ENCODE measurements at places on chromosomes 5 and 9.

GRCh38 chr9:32234451-32234850 lies 150.0 kb upstream of the ACO1 start:
- no peak for DNase-seq

DNA sequence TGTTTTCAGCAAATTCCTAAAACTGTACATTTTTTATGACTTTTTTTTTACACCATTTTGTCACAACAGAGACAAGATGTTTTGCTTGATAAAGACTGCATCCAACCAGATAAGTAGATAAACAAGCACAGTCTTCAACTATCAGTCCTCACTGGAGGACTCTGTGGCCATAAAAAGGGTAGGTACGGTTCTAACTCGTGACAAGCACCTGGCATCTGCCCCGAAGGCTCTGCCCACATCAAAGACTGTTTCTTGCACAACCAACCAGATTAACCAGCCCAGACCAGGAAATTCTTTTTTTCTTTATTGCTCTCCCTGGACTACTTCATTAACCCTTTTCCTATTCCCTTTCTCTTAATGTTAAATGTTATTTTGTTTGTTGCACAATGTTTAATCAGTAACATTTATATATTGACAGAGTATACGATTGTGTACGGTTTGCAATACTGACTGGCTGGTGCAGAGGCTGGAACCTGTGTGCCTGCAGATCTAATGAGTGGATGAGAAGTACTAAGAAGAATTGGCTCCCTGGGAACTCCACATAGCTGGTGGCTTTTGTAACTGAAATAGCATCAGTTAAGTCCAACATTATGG lies 74.1 kb downstream of the SERINC5 start:
- DNase-seq = no peak

GRCh38 chr5:123157791-123158581 lies 68.9 kb downstream of the PRDM6 start:
- DNase-seq = no peak

DNA sequence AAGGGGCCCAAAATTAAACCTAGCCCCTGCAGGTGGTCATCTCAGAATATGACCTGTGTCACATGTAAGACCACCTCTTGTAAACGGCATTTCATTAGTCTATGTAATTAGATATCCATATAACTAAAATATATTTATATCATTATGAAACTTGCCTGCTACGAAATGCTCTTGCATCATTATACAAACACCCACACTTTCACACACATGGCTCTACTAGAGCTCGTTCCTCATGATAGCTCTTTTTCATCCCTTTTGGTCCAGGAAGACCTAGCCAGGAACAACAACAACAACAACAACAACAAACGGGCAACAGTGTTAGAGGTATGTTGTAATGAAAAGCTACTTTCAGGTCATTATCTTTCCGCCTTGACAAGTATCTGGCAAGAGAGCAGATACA lies 58.6 kb downstream of the LHFPL2 start:
- no peak for DNase-seq

DNA sequence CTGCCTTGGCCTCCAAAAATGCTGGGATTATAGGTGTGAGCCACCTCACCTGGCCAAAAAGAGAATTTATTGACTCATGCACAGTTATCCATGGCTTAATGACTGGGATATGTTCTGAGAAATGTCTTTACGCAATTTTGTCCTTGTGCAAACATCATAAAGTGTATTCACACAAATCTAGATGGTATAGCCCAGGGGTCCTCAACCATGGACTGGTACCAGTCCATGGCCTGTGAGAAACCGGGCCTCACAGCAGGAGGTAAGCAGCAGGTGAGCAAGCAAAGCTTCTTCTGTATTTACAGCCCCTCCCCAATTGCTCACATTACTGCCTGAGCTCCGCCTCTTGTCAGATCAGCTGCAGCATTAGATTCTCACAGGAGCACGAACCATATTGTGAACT lies 12.4 kb upstream of the SIL1 start:
- no peak for DNase-seq

- no peak for DNase-seq
These were observed 46.2 kb upstream of the FSD1L start for GRCh38 chr9:105401651-105402050.

GRCh38 chr5:135140446-135141204 lies 106.6 kb upstream of the PITX1 start:
- no peak for DNase-seq

GRCh38 chr5:38237681-38238080 lies 20.7 kb upstream of the EGFLAM start:
- DNase-seq = no peak

GRCh38 chr9:124014956-124015660 lies 3.5 kb downstream of the LHX2 start:
- DNase-seq = no peak

- no peak for DNase-seq
These were observed 40.4 kb upstream of the PTCH1 start for GRCh38 chr9:95557142-95557541.

GRCh38 chr5:27266184-27266583 lies 227.8 kb upstream of the CDH9 start:
- no peak for DNase-seq

GRCh38 chr9:106920701-106921283 lies 57.8 kb downstream of the ZNF462 start:
- DNase-seq = no peak

- DNase-seq = no peak
These were observed 627.3 kb upstream of the NUDT12 start for GRCh38 chr5:104189909-104190308.

GRCh38 chr9:87336914-87337333 lies 160.7 kb upstream of the DAPK1 start:
- peak; percentile 33 for DNase-seq

DNA sequence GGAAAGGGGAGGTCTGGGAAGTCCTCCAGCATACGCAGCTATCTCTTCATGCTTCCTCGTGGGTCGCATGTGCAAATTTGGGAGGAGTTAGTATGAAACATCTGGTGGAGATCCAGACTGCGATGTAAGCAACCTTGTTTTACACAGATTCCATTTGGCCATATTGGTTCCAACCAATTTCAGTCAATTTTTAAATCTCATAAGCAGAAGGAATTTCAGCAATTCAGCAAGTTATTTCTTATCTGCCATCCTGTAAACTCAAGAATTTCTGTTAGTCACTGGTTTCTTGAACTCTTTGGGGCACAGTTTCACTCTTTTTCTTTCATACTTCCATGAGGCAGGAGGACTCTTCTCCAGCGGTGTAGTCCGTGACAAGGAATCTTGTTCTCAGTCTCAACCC lies 130.4 kb upstream of the CLINT1 start:
- no peak for DNase-seq

DNA sequence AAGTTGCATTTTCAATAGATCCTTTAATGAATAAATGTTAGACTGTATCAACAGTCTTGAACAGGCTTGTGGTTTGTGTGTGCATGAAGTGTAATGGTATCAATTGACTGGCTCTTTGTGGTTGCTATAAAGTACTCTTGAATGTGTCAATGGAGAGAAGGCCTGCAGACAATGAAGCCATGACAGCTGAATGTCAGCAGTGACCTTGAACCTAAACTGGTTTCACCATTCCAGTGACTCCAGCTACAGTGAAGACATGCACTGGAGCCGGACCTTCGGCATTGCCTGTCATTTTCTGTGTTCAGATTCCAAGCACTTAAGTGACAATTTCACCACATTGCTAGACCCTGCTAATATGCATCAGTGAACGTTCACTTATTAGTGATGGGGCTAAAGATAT lies 276.0 kb upstream of the TMEM161B start:
- DNase-seq = no peak

DNA sequence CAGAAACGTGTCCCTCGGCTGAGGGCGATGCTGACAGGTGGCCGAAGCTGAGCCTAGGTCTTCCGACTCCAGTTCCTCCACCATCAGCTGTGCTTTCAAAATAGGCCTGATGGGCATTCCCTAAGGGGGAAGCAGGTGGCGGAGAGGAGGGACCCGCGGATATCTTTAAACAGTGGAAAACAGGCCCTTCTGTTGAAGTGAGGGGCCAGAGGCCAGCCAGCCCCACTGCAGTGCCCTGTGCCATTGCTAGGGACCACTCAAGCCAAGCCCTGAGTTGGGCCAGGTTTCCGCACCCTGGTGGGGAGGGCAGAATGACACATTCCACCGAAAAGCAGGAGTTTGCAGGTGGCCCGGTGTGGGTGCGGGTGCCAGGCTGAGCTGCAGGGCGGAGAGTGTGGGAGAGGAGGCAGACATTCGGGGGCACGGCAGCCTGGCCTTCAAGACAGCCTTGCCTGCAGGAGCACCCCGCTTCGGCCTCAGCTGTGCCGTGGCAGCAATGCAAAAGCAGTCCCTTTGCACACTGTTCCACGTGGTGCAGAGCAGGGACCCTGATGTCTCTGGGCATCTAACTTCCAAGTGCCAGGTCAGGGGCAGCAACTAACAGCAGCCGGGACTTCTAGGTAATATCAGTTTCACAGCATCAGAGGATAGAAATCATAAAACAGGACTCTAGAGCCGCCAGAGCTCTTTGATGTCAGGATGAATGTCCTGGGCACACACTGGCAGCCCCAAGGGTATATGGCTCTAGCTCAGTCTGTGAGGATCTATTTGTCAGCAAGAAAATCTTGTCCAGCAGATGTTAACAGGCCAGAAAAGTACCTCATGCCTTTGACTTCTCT lies 17.2 kb downstream of the HNRNPH1 start:
- DNase-seq = no peak

GRCh38 chr5:64074533-64074932 lies 91.1 kb upstream of the RNF180 start:
- DNase-seq = no peak

- DNase-seq = no peak
These were observed 400 bp downstream of the KDM4C start for GRCh38 chr9:6758248-6758497.

DNA sequence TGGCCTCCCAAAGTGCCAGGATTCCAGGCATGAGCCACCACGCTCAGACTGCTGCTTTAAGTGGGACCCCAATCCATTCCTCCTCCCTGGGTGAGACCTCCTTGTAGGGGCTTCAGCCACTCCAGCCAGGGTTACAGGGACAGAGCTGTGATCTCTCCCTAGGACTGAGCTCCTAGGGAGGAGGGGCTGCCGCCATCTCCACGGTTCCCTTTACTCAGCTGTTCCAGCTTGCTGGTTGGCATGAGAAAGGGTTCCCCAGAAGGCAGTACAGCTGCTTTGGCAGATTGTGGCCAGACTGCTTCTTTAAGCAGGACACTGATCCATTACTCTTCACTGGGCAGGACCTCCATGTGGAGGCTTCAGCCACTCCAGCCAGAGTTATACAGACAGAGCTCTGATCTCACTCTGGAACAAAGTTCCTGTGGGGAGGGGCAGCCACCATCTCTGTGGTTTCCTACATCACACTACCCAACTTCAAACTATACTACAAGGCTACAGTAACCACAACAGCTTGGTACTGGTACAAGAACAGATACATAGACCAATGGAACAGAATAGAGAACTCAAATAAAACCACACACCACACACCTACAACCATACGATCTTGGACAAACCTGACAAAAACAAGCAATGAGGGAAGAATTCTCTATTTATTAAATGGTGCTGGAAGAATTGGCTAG lies 7.2 kb downstream of the INSL6 start:
- no peak for DNase-seq

DNA sequence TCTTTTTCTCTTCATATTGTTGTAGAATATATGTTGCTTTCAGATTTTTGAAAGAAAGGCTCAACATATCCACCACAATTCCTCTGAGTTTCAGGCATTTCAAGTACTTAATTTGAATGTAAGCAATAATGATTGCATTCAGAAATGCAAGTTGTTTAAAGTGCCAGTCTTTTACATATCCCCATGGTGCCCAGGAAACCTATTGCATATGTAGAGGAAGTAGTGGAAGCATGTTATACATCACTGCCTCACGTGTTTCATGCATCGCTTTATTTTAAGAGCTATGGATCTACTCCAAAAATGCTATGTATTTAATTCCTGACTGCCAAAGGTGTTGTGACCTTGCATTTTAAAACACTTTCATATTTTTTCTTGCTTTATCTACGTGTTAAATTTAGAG lies 28.1 kb downstream of the CPEB4 start:
- no peak for DNase-seq

DNA sequence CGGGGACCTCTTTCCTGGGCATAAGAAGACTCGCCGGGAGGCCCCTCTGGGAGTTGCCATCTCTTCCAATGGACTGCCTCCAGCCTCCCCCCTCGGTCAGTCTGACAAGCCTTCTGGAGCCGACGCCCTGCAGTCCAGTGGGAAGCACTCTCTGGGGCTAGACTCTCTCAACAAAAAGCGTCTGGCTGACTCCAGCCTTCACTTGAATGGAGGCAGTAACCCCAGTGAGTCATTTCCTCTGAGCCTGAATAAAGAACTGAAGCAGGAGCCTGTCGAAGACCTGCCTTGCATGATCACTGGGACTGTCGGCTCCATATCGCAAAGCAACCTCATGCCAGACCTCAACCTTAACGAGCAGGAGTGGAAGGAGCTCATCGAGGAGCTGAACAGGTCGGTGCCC lies 28.4 kb upstream of the LTC4S start:
- no peak for DNase-seq

- no peak for DNase-seq
These were observed 1866.1 kb upstream of the NUDT12 start for GRCh38 chr5:105428451-105429380.

DNA sequence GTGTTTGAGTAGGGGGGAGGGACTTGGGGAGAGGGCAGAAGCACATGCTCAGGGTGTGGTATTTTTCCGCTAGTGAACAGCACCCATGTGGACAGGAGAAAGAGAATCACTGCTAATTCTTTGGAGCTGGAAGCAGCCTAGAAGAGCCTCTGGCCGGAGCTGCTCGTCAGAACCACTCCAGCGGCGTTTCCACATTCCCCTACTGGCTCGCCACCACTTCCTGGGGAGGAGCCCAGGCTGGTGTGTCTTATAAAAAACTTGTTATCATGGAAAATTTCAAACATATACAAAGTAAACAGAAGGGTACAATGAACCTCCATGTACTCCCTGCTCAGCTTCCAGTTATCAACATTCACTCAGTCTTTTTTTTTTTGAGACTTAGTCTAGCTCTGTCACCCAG lies 26.7 kb downstream of the LHX2 start:
- DNase-seq = no peak

DNA sequence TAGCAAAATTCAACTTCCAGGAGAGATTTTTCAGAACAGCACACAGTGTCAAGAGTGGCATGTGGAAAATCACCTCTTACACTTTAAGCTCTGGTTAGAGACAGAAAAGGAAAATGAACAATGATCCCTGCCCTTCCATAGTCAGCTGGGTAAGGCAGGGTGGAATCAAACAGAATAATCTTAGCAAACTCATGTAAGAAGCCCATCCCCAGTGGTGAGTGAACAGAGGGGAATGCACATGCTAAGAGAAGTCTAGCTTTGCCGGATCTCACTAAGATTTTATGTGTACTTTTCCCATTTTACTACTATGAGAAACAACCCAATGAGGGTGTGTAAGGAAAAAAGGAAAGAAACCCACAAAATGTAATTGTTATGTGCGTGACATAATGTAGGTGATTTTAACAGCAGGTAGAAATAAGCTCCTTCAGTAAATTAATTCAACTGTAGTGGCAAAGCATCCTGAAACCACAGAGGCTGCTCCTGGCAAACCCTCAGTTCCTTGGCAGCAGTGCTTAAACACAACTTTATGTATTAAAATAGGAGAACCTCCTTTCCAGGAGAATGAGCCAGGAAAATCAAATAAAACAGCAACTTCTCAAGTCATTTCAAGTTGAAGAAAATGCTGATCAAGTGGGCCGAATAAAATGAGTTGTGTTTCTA lies 366.0 kb upstream of the TRPC7 start:
- no peak for DNase-seq
